T-helper 1 cell (primary cell): ENCODE measurements at places on chromosomes 7 and 10.

GRCh38 chr10:71225291-71226058 lies 13.1 kb downstream of the UNC5B start:
- DNase-seq = no peak

GRCh38 chr10:14583252-14583651 lies 191.4 kb downstream of the FAM107B start:
- DNase-seq = peak; percentile 65

DNA sequence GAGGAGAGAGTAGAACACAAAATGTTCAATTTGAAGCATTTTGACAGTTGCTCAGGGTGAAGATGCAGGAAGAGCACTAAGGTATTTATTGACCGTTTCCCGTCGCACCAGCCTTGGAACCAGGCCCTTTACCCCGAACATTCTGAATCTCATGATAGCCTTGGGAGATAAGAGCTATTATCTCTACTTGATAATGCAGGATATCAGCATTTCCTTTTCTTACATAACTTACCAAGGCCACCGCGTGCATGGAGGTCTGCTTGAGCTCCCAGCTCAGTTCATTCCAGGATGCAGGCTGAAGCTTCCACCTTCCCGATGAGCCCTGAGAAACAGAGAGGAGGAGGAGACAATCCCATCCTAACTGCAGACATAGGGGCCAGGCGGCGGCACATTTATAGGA lies 324.2 kb upstream of the COBL start:
- DNase-seq = no peak

GRCh38 chr7:80918909-80919721 lies at the start of gene SEMA3C:
TSS of gene SEMA3C (minus strand) at chr7:80919051. CDS start at chr7:80916781, 2,270 bp downstream.
- DNase-seq = no peak

DNA sequence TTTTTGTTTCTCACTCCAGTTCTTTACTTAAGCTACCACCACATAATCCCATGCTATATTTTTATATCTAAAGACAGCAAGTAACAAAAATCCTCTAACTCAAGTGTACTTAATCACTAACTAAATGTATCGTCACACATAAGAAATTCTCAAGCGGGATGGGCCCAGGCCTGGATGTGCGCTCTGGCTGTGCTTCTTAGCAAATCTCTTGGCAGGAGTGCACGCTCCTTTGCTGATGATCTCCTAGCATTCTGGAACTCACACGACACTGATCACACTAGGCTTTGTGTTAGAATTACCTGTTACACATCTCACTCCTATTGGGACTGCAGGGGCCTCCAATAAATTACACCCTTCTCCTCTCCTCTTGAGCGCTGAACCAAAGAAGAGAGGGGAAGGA lies 46.7 kb upstream of the CALD1 start:
- no peak for DNase-seq

- no peak for DNase-seq
These were observed 20.6 kb upstream of the PSMG3 start for GRCh38 chr7:1590476-1590875.

DNA sequence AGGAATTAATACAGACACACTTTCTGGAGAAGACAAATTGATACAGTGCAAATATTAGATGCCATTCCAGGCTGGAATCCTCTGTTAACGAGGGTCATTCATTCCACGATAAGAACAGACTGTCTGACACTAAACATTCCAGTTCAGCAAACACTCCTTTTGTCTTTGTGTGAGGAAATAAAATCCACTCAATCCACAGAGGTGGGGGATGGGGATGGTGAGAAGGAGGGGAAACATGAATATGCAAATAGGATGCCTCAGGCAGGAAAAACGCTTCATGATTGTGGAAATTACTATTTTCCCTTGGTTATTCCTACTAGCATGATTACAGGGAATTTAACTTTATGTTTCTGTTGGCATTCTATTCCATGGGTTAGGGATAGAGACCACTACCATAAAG lies 196.9 kb upstream of the CDCA7L start:
- DNase-seq = no peak

- DNase-seq = no peak
These were observed 11.3 kb downstream of the NOD1 start for GRCh38 chr7:30467271-30467670.

GRCh38 chr7:139603896-139604295 lies 80.4 kb downstream of the CLEC2L start:
- no peak for DNase-seq

GRCh38 chr7:151322906-151323305 lies 18.7 kb upstream of the NUB1 start:
- no peak for DNase-seq

DNA sequence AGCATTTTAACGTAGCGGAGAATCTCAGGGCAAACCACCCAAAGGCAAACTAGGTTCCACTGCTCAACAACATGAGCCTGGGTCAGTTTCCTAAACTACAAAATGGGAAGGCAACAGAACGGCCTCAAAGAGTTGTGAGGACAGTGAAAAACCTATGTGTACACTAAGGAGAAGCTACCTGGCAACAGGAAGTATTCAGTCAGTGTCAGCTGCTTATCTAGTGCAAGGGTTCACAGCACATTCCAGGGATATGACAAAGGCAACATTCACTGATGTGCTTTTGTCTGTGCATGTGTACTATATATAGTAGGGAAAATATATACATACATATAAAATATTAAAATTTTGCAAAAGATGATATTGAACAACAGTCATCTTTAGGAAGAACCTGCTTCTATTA lies 17.2 kb downstream of the NUDCD3 start:
- no peak for DNase-seq

- no peak for DNase-seq
These were observed 97.7 kb downstream of the NRCAM start for GRCh38 chr7:108358553-108358952.

DNA sequence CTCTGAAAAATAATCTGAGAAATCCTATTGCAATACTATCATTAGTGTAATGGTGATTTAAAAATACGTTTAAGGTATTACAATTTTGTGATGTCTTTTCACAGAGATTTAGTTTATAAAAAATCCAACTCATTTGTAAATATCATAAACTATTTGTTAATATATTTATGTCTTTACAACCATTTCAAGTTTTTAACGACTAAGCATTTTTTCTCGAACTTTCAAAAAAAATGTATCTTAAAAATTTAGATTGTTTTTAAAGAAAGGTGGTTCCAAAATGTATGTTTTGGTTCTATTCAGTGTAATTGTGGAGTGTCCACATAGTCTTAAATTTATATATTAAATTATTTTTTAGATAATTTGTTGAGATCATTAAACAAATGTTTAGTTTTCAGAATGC lies 134.2 kb upstream of the TEX47 start:
- DNase-seq = no peak

- DNase-seq = peak; percentile 30
These were observed 134.9 kb downstream of the SFMBT2 start for GRCh38 chr10:7275761-7276440.

DNA sequence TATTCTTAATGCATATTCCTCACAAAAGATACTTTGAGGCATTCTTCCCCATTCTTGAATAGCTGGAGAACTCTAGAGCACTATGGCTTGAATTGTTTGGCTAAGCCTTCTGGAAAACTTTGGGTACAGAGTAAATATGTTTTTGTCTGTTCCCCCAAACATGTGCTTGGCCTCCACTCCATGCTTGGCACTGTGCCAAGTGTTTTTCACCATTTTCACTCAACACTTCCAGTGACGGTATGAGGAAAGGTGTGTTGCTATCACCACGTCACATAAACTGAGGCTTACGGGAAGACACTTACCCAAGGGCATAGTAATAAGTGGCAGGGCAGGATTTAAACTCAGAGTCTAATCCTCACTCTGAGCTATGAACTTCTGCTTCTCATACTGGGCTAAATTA lies 318.2 kb downstream of the WDR11 start:
- no peak for DNase-seq

- no peak for DNase-seq
These were observed 191.1 kb upstream of the SLC26A5 start for GRCh38 chr7:103637094-103637493.

GRCh38 chr7:885261-885892 lies 9.0 kb downstream of the GET4 start:
- DNase-seq = no peak

DNA sequence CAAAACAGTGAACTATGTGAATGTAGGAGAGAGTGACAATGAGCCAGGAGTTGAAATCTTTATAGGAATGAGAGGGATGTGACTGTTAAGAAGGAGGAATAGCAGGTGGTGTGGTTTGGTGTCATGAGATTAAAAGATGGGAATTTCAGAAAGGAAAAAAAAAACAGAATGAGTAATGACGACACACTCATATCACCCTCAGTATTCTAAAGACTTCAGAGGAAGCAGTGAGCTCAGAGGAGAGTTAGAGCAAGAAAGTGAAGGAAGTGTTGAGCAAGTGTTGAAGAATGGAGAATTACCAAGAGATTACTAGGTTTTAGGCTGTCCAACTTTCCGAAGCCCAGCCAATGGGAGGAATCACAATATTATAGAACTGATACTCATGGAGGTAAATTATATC lies 220.5 kb upstream of the HGF start:
- DNase-seq = no peak

GRCh38 chr7:80482950-80483349 lies 28.9 kb downstream of the GNAT3 start:
- DNase-seq = no peak

DNA sequence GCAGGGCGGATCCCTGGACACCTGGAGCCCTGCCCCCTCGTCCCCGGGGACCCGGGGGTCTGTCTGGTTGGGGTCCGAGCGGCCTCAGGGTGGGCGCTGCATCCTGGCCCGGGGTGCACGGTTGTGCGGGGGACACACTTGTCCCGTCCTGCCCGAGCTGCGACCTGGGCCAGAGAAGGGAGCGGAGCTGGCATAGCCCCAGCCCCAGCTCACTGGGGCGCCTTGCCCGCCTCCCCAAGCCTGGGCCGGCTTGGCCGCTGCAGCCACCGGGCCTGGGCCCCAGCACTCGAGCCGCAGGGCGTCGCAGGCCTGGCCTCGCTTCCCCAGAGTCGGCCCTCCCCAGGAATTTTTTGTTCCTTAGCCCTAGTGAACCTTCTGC lies 54.5 kb downstream of the GLRX3 start:
- no peak for DNase-seq

GRCh38 chr7:36614959-36615358 lies 109.3 kb downstream of the AOAH start:
- no peak for DNase-seq

GRCh38 chr10:36736311-36736710 lies 389.1 kb upstream of the ANKRD30A start:
- DNase-seq = no peak

GRCh38 chr10:56622335-56622973 lies 261.4 kb upstream of the ZWINT start:
- DNase-seq = no peak

GRCh38 chr10:89428877-89429276 lies 14.5 kb downstream of the IFIT5 start:
- no peak for DNase-seq

GRCh38 chr10:100153239-100153825 lies 32.5 kb downstream of the ERLIN1 start:
- no peak for DNase-seq

DNA sequence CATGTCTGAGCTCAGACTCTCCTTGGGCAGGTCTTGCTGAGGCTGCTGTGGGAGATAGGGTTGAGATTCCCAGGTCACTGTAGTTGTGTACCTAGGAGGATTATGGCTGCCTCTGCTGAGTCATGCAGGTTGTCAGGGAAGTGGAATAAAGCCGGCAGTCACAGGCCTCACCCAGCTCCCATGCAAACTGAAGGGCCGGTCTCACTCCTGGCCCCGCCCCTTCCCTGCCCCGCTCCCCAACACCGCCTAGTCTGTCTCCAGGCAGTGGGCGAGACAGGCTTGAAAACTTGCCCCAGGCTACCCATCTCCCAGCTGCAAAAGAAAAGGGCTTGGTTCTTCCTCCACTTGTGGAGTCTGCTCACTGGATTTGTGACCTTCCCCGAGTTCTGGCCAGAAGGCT lies 41.6 kb upstream of the SDHAF3 start:
- no peak for DNase-seq

- DNase-seq = no peak
These were observed 72.5 kb downstream of the C10orf143 start for GRCh38 chr10:130038019-130038555.

DNA sequence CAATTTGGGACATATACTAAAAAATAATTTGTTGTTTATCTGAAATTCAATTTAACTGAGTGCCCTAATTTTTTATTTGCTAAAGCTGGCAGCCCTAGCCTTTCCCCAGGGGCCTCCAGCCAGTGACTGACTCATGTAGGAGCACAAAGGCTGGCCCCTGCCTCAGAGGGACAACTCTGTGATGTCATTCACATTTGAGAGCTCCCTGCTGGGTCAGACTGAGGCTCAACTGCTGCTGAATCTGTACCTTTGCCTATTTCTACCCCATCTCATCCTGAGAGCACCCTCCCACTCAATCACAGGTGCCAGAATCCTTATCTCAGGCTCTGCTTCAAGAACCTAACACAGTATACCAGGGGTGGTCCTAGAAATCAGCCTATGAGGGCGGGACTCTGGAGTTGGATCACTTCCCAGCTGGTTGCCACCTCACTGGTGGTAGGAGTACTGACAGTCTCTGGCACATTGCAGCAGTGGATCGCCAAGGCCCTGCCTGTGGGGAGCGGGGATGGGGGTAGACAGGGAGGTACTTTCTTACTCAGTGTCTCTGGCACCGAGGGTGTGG lies 11.6 kb downstream of the GCK start:
- no peak for DNase-seq

GRCh38 chr7:108328174-108328651 lies 128.0 kb downstream of the NRCAM start:
- no peak for DNase-seq

DNA sequence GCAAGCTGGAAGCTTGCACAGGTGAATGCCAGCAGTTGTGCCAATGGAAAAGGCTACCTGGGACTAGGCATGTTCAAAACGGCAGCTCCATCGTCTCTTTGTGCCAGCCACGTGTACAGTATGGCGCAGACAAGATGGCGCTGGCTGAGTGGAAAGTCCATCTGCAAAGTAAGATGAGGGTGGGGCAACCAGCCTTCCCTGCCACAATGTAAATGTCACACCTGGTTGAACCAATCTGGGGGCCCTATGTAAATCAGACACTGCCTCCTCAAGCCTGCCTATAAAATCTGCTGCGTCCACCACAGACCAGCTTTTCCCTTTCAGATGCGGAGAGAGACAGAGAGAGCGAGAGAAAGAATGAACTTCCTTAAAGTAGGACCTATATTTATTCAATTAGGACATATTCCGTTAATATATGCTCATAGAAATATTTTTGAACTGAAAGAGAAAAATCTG lies 18.5 kb upstream of the C7orf33 start:
- no peak for DNase-seq

- peak; percentile 9 for DNase-seq
These were observed 90.1 kb upstream of the NANOS1 start for GRCh38 chr10:118939211-118940007.
